ENCODE measurements at places on chromosomes 11 and 22.
A peak's percentile ranks its signal among the peaks of the same experiment; 100 is the strongest.

DNA sequence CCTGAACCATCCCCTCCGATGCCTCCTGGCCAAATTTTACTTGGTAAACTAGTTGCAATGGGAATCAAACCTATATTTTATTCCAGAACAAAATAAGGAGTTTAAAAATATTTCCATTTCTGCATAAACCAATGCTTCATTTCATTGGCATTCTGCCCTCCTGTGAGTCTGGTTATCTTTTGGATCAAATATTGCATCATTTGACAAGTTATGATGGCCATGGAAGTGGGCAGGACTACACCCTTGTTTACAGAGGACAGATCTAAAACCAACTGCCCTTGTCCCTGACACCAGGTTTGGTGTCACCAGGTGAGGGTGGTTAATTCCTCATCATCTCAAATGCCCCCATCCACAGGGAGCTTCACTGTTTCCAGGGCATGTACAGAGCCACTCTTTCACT is 28.2 kb upstream of the E2F8 start:
- DNase-seq: no peak

- DNase-seq: no peak
Measured at GRCh38 chr11:33391893-33392251, 134.7 kb downstream of the HIPK3 start.

- no peak for DNase-seq
Measured at GRCh38 chr11:117663821-117664220, 133.2 kb downstream of the DSCAML1 start.

- no peak for DNase-seq
Measured at GRCh38 chr11:71447791-71448256, 369 bp downstream of the DHCR7 start.

- DNase-seq: no peak
Measured at GRCh38 chr22:35554297-35554845, 13.7 kb downstream of the RASD2 start.

DNA sequence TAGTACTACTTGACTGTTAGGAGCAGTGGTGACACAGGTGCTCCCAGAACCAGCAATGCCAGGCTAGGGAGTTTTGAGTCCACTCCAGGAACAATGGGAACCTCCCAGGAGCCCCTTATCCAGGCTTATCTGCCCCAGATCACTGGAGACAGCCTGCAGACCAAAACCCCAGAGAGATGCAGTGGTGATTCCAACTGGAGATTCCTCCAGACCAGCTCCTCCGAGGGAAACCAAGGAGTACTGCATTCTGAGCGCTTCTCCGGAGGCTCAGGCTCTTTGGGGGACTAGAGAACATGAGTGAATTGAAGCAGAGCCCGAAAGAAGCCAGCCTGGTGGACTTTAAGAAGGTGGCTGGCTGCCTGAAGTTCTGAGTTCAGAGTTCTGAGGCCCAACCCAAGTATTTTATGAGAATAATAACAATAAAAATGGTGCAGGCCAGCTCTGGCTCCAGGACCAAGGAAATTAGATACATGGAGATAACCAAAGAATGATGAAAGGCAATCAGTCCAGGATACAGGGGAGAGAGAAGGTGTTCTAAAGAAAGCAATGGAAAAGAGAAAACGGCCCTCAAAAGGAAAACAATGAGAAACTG is 1.3 kb upstream of the TMEM25 start:
- DNase-seq: no peak

GRCh38 chr11:47033439-47033838 is 96.9 kb downstream of the CSTPP1 start:
- no peak for DNase-seq

- peak; percentile 35 for DNase-seq
Measured at GRCh38 chr22:44394246-44395117, 81.7 kb upstream of the SHISAL1 start.

DNA sequence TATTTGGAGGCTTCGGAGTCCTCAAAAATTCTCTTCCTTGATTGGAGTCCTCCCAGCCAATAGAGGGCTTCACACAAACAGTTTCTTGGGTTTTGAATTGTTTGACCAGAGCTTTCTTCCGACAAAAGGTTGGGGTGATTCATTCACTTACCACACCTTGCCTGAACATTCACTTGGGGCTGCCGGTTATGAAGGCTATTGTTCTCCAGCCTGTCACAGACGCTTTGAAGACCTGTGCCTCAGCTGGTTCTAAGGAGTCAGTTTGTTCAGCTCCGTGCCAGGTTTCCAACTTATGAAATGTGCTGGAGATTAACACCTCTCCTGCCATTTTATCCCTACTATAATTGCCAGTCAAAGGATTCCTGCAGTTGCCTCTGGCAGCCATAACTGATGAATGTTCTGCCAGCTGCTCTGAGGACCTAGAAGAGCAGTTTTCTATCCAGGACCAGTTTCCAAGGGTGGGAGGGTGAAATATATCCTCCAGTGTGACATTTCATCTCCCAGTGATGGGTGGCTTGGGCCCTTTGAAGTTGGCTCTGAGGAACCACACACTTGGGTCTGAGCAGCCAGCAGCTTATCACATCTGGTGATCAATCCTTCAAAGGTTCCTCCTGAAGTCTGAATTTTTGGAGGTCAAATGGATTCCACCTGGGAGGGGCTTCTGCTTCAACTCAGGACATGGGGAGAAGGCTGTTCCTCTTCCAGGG is 31.4 kb downstream of the LIMK2 start:
- peak; percentile 20 for DNase-seq

DNA sequence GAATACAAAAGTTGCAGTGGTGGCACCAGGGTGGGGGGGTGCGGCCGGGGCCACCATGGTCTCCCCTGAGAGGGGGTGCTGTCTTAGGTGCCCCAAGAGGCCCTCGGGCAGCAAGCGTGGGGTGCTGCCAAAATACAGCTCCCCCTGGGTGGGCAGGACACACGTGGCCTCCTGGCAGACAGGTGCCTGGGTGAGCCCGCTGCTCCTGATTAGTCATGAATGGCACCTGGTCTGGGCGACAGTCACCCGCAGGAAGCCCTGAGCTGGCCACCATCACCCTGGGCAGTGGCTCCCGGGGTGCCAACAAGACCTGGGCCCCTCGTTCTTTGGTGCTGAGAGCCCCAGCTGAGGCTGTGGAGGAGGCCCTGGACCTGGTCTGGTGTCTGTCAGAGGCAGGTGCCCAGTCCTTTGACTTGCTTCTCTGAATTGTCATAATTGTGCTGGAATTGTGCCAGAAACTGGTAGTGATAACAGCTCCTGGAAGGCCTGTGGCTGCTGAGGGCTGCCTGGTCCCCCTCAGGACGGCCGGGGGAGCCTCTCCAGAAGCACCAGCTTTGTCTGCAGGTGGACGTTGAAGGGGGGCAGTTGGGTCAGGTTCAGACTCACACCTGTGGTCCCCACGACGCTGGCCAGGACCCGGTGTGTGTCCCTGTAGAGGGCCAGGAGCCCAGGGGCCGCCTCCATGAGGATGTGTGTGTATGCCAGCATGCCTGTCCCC is 14.8 kb downstream of the ALG12 start:
- DNase-seq: no peak

- no peak for DNase-seq
Measured at GRCh38 chr11:76599041-76600013, 71.2 kb downstream of the LRRC32 start.

DNA sequence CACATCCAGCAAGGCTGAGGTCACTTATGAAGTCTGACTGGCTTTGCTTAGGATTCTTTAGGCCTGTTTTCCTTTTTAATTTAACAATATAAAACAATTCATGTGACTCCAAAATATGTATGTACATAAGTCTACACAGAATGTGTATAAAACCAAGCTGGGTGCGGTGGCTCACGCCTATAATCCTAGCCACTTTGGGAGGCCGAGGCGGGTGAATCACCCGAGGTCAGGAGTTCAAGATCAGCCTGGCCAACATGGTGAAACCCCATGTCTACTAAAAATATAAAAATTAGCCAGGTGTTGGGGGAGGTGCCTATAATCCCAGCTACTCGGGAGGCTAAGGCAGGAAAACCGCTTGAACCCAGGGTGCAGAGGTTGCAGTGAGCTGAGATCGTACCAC is 83.1 kb downstream of the SHANK2 start:
- DNase-seq: no peak

GRCh38 chr11:1299621-1300020 is 9.8 kb downstream of the TOLLIP start:
- DNase-seq: no peak

DNA sequence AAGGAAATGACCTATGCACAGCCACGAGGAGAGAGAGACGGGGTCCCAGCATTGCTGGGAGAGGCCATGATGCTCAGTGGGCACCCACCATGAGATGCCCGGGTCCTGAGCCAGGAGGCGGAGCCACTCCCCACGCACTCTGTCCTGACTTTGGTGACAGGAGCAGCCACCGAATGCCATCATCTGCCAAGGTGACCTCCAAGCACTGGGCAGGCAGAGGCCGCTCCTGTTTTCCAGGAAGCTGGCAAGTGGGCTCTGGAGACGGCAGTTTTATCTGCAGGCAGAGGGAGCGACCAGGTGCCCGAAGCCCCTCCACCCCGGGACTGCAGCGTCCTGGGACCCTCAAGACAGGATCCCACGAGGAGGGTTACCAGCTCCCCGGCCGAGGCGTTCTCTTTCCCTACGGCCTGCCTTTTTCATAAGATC is 453.9 kb downstream of the BRD1 start:
- DNase-seq: no peak

GRCh38 chr11:114511079-114511478 is 48.6 kb downstream of the NXPE1 start:
- DNase-seq: no peak

DNA sequence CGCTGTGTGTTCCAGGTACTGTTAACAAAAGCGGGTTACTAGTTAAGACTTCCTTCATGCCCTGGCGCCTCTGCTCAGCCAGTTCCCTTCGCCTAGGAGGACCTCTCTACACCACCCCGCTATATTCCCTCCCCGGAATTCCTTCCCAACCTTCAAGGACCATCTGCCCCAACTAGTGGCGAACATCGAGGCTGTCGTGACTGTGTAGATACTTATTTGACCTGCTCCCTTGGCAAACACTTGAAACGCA is 450 bp upstream of the BCL2L13 start:
- no peak for DNase-seq

- no peak for DNase-seq
Measured at GRCh38 chr11:7903940-7904339, 27.1 kb downstream of the OR10A6 start.

DNA sequence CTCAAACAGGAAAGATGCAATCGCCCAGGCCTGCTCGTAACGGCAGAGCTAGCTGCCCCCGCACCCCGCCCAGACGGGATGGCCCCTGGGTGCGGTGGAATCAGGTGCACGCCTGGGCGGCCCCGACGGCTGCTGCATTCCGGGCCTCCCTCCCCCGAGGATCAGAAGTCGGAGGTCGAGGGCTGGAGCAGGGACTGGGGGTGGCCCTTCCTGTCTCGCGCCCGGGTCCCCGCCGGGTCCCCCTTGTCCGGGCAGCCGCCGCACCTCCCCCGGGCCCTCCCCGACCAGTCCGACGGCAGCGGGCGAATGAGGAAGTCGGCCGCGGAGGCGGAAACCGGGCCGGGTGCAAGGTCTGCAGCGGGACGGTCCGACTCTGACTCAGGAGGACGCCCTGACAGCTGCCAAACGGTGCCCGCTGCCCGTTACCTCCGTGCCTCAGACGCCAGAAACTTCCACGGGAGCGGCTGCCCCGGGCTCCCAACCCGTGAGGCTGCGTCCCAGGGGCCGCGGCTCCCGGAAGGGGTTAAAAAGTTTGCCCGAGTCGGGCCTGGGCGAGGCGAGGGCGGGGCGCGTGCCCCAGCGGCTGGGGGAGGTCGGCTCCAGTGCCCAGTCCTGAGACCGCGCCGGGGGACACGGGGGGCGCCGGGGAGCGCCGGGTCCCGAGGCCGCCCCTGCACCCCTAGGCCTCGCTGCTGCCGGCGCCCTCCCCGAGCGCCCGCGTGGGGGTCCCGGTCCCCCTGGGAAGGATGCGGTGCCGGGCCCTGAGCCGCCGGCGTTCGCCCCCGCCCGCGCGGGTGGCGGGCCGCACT is 663 bp downstream of the MYH9 start:
- peak; percentile 55 for DNase-seq

GRCh38 chr11:91470656-91471055 is 754.0 kb upstream of the FAT3 start:
- no peak for DNase-seq

- DNase-seq: peak; percentile 69
Measured at GRCh38 chr11:105612771-105613170, 2.9 kb downstream of the GRIA4 start.

DNA sequence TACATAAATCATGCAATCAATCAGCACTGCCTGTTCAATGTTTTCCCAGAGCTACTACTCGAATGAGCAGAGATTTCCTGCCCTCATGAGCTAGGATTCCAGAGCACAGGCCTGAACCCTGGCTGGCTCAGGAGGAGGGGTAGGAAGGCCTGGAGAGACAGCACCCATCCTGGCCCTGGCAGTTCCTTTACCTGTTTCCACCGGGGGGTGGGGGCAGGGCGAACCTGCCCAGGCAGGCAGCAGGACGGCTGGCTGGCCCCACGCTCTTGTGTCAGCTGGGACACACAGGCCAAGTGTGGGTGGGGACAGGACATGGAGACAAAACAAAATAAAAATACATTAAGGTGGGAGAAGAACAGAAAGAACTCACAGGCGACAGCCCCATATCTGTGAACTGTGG is 109.8 kb upstream of the BID start:
- no peak for DNase-seq

DNA sequence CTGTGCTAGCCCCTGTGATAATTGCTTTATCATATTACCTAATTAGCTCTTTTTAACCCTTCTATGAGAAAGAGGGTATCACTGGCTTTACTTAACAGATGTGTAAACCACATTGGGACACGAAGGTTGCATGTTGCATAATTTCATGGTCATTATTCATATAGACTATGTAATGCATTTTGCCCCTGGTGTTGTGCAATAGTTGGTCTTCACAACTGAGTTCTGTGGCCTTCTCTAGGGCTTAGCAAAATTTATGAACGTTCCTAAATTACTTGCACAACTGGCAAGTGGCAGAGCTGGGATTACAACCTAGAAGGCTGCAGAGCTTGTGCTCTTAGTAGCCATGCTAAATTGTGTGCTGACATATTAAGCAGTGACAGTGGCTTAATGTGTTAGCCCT is 34.6 kb upstream of the PDGFD start:
- no peak for DNase-seq

GRCh38 chr11:72769680-72770079 is 17.5 kb upstream of the ARAP1 start:
- no peak for DNase-seq

DNA sequence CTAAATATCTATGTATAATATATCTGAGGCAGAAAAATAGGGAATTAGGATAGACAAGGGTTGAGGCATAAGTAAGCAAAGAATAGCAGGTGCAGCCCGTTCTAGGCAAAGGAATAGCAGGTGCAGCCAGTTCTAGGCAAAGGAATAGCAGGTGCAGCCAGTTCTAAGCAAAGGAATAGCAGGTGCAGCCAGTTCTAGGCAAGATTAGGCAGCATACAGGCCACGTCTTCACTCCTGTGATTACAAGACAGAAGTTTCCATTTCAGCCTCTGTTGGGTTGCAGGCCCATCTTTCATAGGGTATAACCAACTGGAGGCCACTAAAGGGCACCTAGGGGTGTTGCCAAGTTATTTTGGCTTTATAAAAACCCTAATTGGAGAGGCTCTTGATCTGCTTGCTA is 28.8 kb upstream of the CHORDC1 start:
- no peak for DNase-seq

DNA sequence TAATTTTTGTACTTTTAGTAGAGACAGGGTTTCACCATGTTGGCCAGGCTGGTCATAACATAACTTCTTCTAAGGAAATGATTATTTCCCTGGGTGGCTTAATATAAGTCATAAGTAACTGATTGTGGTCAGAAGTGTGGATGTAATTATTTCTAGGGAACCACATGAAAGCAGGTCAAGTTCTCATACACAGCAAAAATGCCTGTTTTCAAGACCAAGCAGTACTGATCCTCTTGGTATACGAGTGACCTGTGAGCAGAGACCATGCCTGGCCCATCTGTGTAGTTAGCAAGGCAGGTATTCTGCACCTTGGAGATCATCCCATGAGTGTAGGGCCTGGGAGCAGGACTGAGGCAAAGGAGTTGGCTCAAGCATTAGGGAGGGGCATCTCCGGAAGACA is 32.5 kb upstream of the NUCB2 start:
- no peak for DNase-seq

All from Caki2 (cell line).